ENCODE measurements at places on chromosomes 6 and 20.

GRCh38 chr6:130148181-130148580 is 74.6 kb downstream of the SAMD3 start:
- no peak for DNase-seq

DNA sequence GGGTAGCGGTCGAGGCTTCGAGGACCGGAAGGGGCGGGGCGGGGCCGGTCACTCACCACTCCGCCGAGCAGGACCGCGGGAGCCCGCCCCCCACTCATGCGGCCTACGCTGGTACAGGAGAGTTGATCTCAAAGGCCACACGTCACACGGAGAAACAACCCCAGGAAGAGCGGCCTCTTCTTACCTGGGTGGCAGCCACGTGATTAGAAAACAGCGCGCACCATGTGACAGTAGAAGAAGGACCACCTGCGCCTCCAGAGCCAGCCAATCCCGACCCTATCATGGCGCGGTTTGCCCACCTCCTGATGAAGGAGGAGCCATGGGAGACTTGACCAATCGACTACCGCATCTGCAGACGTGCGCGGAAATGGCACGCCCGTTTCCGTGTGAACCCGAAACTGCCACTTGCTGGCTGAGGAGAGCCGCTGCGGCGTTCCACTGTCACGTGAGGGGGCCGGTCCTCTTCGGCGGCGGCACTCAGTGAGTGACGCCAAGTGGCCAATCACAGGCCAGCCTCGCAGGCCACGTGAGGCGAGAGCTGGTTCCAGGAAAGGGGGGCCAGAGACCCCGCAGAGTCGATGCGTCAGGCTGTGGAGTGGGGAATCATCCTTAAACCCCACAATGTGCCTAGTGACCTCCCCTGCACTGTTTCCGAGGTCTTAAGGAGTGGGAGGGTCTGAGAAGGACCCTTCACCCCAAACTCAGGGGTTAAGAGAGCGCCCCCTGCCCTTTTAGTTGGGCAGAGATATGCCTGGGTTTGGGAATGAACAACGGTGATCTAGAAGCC is at the start of gene CUTA:
CUTA (minus strand) TSS at position 205 of the 787 bp plus-strand sequence; CDS start at position 98, 107 bp downstream.
- peak; percentile 100 for DNase-seq

DNA sequence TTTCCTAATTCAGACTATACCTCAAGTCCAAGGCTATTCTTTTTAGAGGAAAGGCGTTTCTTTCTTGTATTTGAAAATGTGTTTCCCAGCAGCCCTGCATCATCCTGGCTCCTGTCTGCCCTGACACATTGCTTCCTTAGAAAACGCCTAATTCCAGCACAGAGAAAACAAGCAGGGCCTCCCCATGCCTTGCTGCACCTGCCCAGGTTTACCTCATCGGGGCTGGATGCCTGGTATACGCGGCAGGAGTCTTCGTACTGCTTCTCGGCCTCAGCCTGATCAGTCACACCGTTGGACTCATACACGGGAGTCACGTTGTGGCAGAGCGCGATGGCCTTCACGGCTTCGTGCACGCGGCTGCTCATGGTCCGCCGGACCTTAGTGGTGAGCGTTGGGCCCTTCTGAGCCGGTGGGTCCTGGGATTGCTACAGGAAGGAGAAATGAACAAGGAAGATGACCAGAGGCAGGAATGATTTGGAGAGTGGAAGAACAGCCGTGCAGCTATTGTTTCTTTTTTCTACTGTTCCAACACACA is 111.4 kb downstream of the ATP9A start:
- no peak for DNase-seq

- DNase-seq, result no peak
Measured at GRCh38 chr20:62252342-62252966, 14.1 kb downstream of the OSBPL2 start.

- DNase-seq, result no peak
Measured at GRCh38 chr6:162032620-162033019, 694.9 kb downstream of the PRKN start.

GRCh38 chr6:11292594-11293236 is 60.2 kb upstream of the NEDD9 start:
- no peak for DNase-seq

GRCh38 chr6:47235964-47236760 is 73.5 kb downstream of the TNFRSF21 start:
- DNase-seq, result no peak

DNA sequence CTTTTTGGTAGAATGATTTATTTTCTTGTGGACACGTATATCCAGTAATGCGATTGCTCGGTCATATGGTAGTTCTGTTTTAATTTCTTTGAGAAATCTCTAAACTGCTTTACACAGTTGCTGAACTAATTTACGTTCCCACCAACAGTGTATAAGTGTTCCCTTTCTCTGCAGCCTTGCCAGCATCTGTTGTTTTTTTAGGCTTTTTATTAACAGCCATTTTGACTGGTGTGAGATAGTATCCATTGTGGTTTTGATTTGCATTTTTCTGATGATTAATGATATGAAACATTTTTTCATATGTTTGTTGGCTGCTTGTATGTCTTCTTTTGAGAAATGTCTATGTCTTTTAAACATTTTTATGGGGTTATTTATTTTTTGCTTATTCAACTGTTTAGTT is 196.7 kb downstream of the MOXD1 start:
- DNase-seq, result no peak

DNA sequence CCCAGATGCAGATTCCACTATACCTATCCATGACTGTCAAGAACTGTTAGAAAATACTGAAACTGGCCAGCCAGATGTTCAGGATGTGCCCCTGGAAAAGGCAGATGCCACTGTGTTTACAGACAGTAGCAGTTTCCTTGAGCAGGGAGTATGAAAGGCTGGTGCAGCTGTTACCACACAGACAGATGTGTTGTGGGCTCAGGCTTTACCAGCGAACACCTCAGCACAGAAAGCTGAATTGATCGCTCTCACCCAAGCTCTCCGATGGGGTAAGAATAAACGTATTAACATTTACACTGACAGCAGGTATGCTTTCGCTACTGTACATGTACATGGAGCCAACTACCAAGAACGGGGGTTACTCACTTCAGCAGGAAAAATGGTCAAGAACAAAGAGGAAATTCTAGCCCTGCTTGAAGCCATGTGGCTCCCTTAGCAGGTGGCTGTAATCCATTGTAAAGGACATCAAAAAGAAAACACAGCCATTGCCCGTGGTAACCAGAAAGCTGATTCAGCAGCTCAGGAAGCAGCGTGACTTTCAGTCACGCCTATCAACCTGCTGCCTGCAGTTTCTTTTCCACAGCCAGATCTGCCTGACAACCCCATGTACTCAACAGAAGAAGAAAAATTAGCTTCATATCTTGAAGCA is 459.7 kb upstream of the HTR1E start:
- no peak for DNase-seq

- no peak for DNase-seq
Measured at GRCh38 chr6:37323580-37323979, 30.2 kb upstream of the RNF8 start.

- DNase-seq, result no peak
Measured at GRCh38 chr6:144534180-144534579, 249.0 kb downstream of the UTRN start.

- no peak for DNase-seq
Measured at GRCh38 chr6:62393608-62394007, 107.6 kb upstream of the KHDRBS2 start.

DNA sequence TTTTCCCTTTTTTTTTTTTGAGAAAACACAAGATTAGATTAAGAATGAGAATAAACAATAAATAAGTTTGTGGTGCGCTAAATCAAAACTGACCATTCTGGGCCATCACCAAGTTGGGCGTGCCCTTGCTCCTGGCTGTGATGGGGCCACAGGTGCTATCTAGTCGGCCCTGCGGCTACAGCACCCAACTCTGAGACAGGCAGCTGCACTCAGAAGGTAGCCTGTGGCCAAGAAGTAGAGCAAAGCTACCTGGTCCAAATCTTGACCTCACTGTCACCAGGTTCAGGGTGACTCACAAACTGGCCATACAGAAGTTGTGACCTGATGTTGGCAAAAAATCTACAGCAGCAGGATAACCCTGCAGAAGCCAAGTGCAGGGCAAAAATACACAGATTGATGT is 3.4 kb downstream of the TXNDC5 start:
- no peak for DNase-seq

DNA sequence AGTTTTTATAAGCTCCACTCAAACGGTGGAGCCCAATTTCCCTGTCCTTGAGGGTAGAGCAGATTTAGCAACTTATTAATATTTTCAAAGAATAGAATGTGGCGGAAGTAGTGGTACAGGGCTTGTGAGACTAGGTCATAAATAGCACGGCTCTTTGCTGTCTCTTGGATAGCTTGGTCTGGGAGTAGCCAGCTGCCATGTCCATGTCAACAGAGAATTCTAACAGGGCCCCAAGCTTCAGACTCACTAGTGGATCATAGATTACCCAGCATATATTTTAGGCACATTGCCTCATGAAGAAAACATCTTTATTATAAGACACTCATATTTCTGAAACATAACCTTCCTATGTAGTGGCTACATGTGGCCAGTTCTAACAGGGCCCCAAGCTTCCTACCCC is 755.7 kb downstream of the HDGFL1 start:
- no peak for DNase-seq

DNA sequence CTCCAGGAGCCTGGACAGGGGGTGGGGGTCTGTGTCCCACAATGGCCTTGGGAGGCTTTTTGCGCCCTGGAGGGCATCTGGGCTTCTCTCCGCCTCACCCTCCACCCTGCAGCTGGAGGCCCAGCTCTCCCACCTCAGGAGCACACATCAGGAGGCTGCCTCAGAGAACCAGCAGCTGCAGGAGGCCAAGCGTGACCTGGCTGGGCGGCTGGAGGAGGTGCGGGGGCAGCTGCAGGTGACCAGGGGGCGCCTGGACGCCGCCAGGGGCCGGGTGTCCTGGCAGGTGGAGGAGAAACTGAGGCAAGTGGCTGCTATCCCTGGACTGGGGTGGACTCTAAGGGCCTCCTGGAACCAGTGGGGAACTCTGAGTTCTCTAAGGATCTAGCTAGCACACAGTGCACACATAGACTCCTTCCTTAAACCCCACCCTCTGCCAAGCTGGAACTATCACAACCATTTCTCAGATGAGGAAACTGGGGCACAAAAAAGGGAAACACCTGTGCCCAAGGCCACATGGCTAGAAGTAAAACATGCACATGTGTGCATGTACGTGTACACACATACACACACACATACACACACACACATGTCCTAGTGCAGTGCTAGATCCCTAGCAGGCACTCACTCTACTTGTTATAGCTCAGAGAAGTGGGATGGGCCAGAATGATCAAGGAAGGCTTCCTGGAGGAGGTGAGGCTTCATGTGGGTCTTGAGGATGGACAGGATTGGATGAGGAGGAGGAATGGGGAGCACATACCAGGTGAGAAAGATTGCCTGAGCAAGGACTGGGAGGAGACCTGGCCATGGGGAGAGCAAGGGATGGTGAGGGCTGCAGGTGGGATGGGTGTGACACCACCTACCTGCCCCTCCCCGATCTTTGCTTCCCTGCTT is 22.9 kb downstream of the RAB44 start:
- DNase-seq, result no peak

DNA sequence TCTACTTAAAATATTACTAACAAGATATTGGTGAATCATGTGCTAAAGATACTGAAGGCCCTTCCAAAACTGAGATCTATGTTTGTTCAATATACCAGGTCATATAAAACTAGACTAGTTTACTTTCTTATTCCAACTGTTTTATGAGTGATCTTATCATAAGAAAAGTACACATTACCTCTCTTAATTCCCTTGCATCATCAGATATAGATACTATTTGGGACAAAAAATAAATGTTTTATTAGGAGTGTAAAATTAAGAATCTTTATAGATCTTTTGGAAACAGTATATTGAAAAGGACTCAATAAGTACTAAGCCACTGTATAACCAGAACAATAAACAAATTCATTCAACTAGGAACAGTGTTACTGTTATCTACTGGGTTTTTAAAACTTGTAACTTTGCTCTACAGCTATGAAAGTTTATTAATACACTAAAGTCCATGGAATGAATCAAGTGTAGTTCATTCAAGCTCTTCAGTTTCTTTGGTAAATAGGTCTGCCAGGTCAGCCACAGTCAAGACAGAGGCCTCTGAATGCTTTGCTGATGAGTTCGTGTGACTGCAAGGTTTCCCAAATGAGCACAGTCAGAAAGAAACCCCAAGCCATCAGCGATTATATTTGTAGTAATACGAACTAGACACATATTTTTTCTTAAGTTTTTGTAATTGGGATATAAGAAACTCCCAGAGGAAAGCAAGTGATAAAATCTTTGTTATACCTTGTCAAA is 71.8 kb upstream of the FBXO30 start:
- DNase-seq, result no peak

DNA sequence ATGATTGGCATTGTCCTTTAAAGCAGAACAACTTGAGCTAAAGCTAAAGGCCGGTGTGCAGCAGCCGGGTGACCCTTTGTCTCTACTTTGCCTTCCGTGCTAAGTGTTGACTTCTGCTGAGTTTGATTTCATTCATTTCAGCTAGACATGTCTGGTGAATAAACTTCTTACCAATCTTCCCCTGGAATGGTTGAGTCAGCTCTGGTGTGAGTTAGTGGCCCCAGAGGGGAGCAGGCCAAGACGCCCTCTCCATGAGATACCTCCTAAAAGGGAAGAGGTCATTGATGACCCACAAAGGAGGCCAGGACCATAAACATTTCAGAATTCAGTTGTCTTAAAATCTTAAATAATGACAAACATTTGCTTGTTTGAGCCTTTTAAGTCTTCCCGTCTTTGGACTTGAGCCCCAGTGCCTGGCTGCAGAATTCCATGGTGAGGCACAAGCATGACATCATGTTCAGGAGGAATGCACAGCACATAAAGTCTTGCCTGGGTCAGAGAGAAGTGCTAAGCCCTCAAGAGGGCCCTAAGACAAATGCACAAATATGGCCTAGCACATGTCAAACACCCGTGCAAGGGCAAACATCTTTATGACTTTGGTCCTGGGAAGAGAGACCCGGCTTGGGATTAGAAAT is 96.3 kb upstream of the NEDD9 start:
- DNase-seq, result no peak

DNA sequence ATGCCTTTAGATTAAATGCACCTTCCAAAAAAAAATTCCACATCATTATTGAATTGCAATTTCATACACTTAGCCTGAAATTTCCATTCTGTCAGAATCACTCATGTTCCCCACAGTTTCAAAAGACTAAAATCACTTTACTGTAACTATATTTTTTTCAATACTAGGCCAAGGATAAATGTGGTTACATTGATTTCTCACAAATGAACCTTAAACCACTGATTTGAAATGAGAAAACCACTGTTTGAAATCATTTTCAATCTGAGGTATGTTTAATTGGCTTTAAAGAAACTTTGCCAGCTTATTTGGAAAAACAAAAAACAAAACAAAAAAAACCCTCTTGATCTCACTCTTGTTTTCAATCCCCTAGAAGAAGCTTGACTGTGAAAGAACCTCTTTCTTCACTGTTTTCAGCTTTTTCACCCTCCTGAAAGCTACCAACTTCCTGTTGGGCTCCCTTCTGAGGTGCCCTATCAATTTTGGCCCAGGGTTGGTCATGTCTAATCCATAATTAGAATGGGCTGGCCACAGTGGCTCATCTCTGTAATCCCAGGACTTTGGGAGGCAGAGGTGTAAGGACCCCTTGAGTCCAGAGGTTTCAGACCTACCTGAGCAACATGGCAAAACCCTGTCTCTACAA is 242.5 kb downstream of the ADGRG6 start:
- DNase-seq, result peak; percentile 30

Data from stimulated activated naive CD8-positive, alpha-beta T cell treated with anti-CD3 and anti-CD28 coated beads, Interleukin-15, amount 100 ng/mL, for 72 hours (primary cell).